ENCODE measurements at places on chromosomes 12 and 14. TPM values are rescaled to one million over a fixed set of nuclear protein-coding genes. Genes with fewer than 3 reads are reported as not detected.

Gene GPR137C
- total RNA-seq, result 0.54 TPM

DNA sequence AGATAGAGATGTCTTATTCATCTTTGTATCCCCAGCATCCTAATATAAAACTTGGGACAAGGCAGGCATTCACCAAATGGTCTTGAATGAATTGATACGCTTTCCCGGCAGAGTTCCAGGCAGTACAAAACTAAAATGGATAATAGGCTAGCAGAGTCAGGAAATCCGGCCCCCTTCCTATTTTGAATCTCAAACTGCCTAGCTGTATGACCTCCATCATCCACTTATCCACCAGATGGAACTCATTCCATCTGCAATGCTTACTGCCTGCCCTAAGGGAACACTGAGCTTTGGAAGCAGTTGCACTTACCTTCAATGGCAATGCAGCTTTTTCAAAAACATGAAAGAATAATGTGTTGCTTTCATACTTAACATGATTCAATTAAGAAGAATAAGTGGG lies 43.4 kb downstream of the BDKRB1 start:
- H3K4me3 ChIP-seq, result no peak overlapping the region
- H3K27me3 ChIP-seq, result no peaks in the 10 kb centered on the region
- peaks cover 8% of the 10 kb centered on the region for H3K36me3 ChIP-seq

DNA sequence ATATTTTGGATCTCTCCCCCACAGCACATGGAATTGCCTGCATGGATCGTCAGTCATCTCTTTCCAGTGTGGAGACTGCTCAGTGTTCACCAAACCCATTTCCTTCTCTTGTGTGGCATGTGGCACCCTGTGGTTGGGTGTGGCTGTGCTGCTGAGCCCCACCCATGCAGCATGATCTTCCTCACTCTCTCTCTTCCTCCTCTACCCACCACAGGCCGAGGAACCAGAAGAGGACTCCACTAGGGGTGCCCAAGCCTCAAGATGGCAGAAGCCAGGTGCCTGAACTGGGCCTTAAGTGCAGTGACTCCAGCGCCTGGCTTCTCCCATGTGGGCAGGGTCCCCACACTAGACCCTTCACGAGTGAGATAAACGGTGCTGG lies 66.8 kb upstream of the GPR68 start:
- no peak overlapping the region for H3K27ac ChIP-seq
- no peak overlapping the region for H3K4me3 ChIP-seq
- H3K36me3 ChIP-seq, result no peaks in the 10 kb centered on the region
- no peaks in the 10 kb centered on the region for H3K27me3 ChIP-seq
- no peaks in the 10 kb centered on the region for H3K4me1 ChIP-seq

GRCh38 chr12:86389949-86390348 lies 133.8 kb upstream of the MGAT4C start:
- H3K27ac ChIP-seq, result no peak overlapping the region
- H3K36me3 ChIP-seq, result no peaks in the 10 kb centered on the region
- no peaks in the 10 kb centered on the region for H3K4me1 ChIP-seq
- no peak overlapping the region for H3K4me3 ChIP-seq

GRCh38 chr14:69838881-69839416 lies 40.3 kb upstream of the SMOC1 start:
- no peaks in the 10 kb centered on the region for H3K36me3 ChIP-seq
- no peak overlapping the region for H3K4me3 ChIP-seq
- H3K27ac ChIP-seq, result no peak overlapping the region
- no peak for ATAC-seq
- no peaks in the 10 kb centered on the region for H3K4me1 ChIP-seq
- H3K27me3 ChIP-seq, result peaks cover 43% of the 10 kb centered on the region

- ATAC-seq, result peak; percentile 55
- no peak overlapping the region for H3K4me3 ChIP-seq
- no peak overlapping the region for H3K27ac ChIP-seq
- no peaks in the 10 kb centered on the region for H3K36me3 ChIP-seq
- H3K4me1 ChIP-seq, result peaks cover 23% of the 10 kb centered on the region
Measured at GRCh38 chr14:51004352-51004800, 60.1 kb upstream of the PYGL start.

GRCh38 chr12:67689385-67689784 lies 40.8 kb downstream of the DYRK2 start:
- H3K27me3 ChIP-seq, result no peaks in the 10 kb centered on the region
- no peaks in the 10 kb centered on the region for H3K4me1 ChIP-seq
- H3K27ac ChIP-seq, result no peak overlapping the region
- no peaks in the 10 kb centered on the region for H3K36me3 ChIP-seq
- no peak overlapping the region for H3K4me3 ChIP-seq

GRCh38 chr14:102768223-102769048 lies 8.8 kb upstream of the TRAF3 start:
- no peak overlapping the region for H3K4me3 ChIP-seq
- H3K27me3 ChIP-seq, result no peaks in the 10 kb centered on the region
- H3K27ac ChIP-seq, result no peak overlapping the region
- ATAC-seq, result peak; percentile 39
- H3K36me3 ChIP-seq, result no peaks in the 10 kb centered on the region

- H3K4me3 ChIP-seq, result no peak overlapping the region
- H3K36me3 ChIP-seq, result no peaks in the 10 kb centered on the region
- no peak overlapping the region for H3K27ac ChIP-seq
Measured at GRCh38 chr12:90021795-90022440, 313.3 kb upstream of the ATP2B1 start.

DNA sequence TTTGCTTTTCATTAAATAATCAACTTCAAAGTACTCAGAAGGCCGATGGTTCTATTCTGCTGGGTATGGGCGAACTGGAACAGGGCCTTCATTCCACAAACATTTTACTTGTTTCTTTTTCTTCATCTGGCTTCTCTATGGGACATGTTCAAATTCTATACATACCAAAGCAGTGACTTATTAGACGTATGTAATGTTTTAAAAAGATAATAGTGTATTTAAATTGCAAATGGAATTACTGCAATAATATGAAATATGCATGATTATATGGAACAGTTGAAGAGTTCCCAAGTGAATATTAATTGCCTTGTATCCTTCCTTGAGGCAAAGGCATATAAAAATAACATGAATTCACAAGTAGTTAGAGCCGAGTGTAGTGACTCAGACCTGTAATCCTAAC lies 75.5 kb downstream of the FAR2 start:
- H3K27ac ChIP-seq, result no peak overlapping the region
- no peaks in the 10 kb centered on the region for H3K36me3 ChIP-seq

- H3K27me3 ChIP-seq, result no peaks in the 10 kb centered on the region
- H3K27ac ChIP-seq, result no peak overlapping the region
- ATAC-seq, result no peak
- H3K36me3 ChIP-seq, result no peaks in the 10 kb centered on the region
- no peak overlapping the region for H3K4me3 ChIP-seq
Measured at GRCh38 chr14:53462931-53463778, 310.0 kb upstream of the DDHD1 start.

Gene NFKBIA
- total RNA-seq, result 290 TPM

Gene SYCP3
- total RNA-seq, result 0.13 TPM

- ATAC-seq, result no peak
- peak overlapping the region; percentile 97 for H3K27ac ChIP-seq
- H3K36me3 ChIP-seq, result no peaks in the 10 kb centered on the region
- peaks cover 19% of the 10 kb centered on the region for H3K4me1 ChIP-seq
- H3K4me3 ChIP-seq, result peak overlapping the region; percentile 76
- H3K27me3 ChIP-seq, result no peaks in the 10 kb centered on the region
Measured at GRCh38 chr14:75979071-75979571, 2.7 kb downstream of the TGFB3 start.

- no peak overlapping the region for H3K4me3 ChIP-seq
- ATAC-seq, result peak; percentile 65
Measured at GRCh38 chr14:69288011-69288771, 28.2 kb downstream of the GALNT16 start.

DNA sequence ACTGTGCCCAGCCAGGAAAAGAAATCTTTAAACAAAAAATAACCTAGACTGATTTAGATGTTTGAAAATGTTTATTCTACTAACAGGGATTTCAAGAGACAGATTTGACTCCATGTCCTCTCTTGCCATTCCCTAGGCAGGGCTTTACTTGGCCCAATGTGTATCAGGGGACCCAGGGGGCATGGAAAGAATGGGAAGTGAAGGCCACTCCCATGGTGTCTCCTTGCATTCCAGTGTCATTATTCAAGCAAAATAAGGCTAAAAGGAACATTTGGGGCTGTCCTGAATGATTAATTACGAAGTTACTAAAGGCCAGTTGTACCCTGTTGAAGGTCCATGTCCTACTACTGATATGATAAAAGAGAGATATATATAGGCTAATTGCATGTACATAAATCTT lies 151.9 kb upstream of the ATF7IP start:
- H3K4me1 ChIP-seq, result no peaks in the 10 kb centered on the region
- no peak overlapping the region for H3K4me3 ChIP-seq
- H3K27ac ChIP-seq, result no peak overlapping the region
- no peak for ATAC-seq
- H3K36me3 ChIP-seq, result no peaks in the 10 kb centered on the region

Gene GUCY2C
- not detected for total RNA-seq

Gene AQP6
- not detected for total RNA-seq

- H3K4me3 ChIP-seq, result no peak overlapping the region
- H3K36me3 ChIP-seq, result no peaks in the 10 kb centered on the region
- H3K27ac ChIP-seq, result no peak overlapping the region
- no peak for ATAC-seq
- no peaks in the 10 kb centered on the region for H3K27me3 ChIP-seq
Measured at GRCh38 chr14:29814156-29815015, 113.3 kb downstream of the PRKD1 start.

DNA sequence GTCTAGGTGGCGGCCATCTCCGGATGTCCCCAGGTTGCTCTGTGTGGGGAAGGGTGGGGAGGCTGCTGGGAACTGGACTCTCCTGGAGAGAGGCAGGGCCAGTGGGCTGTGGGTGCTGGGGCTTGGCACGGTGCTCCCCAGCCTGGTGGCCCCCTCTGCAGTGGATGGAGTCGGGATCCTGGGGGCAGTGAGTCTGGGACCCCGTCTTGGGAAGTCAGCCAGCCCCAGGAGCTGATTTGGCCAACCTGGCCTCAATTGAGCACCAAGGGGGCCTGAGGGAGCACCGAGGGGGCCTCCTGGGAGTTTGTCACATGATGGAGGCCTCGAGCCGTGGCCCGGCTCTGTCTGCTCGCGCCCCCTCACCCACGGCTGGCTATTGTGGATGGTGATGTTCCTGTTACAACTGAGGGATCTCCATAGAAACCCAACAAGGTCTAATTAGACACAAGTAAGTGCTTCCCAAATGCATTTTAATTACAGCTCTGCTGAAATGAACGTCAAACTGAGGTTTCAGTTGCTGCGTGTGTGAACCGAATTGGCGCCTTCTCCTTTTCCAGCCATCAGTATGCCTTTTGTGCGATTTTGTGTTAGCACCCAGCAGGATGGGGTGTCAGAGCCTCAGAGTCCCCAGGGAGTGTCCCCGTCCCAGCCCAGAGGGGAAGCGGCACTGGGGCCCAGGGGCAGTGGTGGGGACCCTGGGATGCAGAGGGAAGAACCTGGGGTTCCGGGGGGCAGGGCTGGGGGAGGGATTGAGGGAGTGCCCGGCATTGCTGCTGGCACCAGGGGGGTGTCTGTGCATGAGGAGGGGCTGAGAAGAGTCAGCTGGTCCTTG lies 71.8 kb downstream of the KIF26A start:
- no peaks in the 10 kb centered on the region for H3K36me3 ChIP-seq
- no peaks in the 10 kb centered on the region for H3K4me1 ChIP-seq
- no peak for ATAC-seq
- H3K4me3 ChIP-seq, result no peak overlapping the region

- no peak for ATAC-seq
- H3K4me3 ChIP-seq, result no peak overlapping the region
- H3K27me3 ChIP-seq, result peaks cover 67% of the 10 kb centered on the region
- no peaks in the 10 kb centered on the region for H3K4me1 ChIP-seq
- no peaks in the 10 kb centered on the region for H3K36me3 ChIP-seq
Measured at GRCh38 chr14:99323603-99324185, 51.7 kb upstream of the BCL11B start.

Gene GPR65
- 0.54 TPM for total RNA-seq

DNA sequence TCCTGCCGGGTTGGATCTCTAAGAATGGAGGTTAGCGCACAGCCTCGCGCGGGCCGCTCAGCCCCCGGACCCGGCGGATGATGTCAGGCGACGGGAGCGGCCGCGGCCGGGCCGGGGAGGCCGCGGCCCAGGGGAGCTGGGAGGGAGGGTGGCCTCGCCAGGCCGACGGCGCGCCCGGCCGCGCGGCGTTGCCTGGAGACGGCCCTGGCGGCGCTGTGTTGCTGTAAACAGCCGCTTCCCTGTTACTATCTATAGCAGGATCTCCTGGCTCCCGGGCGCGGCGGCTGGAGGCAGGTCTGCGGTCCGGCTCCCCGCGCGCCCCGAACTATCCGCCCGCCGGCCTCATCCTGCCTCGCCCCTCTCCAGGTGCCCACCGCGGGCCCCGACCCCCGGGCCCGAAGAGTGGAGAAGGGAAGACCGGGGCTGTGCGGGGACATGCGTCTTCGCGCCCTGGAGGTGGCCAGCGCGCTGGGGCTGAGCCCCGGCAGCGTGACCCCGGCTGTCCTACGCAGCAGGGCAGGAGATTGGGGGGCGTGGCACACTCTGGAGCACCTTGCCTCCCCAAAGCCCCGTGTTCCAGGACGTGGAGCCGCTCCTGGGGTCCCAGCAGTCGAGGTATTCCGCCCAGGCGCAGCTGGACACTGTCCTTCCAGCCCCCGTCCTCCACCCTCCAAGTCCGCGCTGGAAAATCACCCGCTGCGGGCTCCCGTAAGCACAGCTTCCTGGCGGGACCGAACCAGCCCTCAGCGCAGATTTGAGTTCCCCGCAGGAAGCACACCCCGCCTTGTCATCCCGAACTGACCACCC lies 1.4 kb upstream of the FOS start:
- H3K4me3 ChIP-seq, result peak overlapping the region; percentile 71
- H3K27me3 ChIP-seq, result no peaks in the 10 kb centered on the region
- peak; percentile 80 for ATAC-seq

DNA sequence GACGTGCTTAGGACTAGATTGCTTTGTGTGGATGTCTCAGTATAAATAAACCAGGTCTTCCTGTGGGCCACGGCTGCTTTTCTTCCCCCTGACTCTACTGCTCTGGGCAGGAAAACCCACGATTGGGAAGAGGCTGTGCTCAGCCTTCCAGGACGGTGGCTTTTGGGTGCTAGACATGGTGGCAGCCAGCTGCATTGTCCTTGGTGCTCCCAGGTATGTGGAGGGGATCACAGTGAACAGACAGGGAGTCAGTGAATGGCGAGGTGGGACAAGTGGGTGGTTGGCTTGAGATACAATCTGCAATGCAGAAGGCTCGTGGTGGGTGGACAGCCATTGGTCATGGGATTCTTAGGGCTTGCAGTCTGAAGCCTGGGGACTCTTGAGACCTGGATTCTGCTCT lies 366.3 kb downstream of the AACS start:
- no peaks in the 10 kb centered on the region for H3K36me3 ChIP-seq
- H3K4me1 ChIP-seq, result no peaks in the 10 kb centered on the region
- ATAC-seq, result no peak
- no peaks in the 10 kb centered on the region for H3K27me3 ChIP-seq
- no peak overlapping the region for H3K27ac ChIP-seq

DNA sequence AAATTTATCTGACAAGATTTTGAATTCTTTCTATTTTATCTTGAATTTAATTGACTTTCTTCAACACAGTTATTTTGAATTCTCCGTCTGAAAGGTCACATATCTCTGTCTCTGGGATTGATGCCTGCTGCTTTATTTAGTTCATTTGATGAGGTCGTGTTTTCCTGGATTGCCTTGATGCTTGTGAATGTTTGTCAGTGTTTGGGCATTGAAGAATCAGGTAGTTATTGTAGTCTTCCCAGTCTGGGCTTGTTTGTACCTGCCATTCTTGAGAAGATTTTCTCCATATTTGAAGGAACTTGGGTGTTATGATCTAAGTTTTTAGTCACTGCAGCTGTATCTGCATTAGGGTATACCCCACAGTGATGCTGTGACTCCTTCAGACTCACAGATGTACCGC lies 315.8 kb upstream of the DDHD1 start:
- H3K4me1 ChIP-seq, result peaks cover 4% of the 10 kb centered on the region
- H3K27me3 ChIP-seq, result no peaks in the 10 kb centered on the region
- no peaks in the 10 kb centered on the region for H3K36me3 ChIP-seq
- ATAC-seq, result no peak

Gene GLIPR1
- total RNA-seq, result 29.8 TPM

Measured in gastroesophageal sphincter (tissue), 4 donors.